ENCODE measurements at places on chromosomes 3 and 15.

DNA sequence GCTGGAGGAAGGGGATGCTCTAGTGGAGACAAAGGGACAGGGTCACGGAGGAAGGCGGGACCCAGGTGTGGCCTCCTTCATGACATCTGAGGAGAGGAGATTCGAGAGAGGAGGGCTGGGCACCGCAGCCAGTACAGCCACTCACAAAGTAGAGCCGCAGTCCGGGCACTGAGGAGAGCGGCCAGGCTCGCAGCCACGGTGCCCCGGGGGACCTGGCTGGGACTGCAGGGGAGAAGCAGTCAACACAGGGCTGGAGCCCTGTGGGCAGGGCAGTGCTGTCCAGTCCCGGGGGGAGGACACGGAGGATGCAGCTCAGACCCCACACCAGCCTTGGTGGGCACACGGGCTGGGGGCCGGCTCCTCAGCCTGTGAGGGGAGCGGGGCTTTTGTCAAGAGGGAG, 40.3 kb downstream of the HMCES start:
- no peak for DNase-seq

- DNase-seq, result no peak
Measured at GRCh38 chr3:39133822-39134221, 19.6 kb downstream of the CSRNP1 start.

DNA sequence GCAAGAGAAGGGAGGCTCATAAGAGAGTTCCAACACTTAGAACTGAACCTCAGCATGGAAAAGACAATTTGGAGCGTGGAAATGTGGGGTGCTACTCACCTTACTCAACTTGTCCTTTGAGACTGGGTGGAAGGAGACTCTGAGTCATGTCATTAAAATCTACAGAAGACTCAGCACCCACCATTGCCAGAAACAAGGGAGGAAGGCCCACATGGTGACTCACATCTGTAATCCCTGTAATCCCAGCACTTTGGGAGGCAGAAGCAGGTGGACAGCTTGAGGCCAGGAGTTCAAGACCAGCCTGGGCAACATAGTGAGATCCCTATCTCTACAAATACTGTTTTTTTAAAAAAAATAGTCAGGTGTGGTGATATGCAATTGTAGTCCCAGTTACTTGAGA, 161.9 kb upstream of the UBE3A start:
- DNase-seq, result peak; percentile 23

DNA sequence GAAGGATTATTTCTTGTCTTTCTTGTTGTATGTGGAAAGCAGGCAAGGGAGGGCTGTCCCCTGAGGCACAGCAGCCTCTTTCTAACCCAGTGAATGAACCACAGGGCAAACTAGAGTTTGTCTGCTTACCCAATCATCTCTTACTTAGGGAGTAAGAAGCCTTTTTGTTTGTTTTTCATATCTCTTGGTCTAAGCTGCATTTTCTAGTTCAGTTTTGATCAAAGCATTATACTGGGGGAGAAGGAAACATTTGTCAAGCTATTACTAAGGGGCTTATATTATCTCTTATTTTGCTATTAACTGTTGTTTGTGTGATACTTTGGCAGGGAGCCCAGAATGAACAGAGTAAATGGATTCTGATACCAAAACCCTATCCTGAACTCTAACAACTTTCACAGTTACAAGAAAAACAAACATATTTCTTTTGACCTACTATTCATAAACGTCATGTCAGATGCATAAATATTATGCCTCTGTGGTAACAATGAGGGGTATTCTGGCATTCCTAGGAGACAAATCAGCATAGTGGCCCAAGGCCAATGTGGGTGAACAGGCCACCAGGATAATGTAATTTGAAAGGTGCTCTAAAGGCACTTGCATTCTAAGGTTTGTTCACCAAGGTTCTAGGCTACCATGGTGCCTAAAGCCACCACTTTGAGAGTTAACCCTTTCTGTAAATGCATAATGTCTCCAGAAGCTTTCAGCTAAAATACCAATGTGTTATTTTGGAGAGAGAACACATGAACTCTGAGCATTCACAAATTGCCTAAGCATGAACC, 271.6 kb upstream of the ZPLD1 start:
- peak; percentile 86 for DNase-seq

GRCh38 chr3:31960793-31961431, 20.1 kb downstream of the OSBPL10 start:
- peak; percentile 92 for DNase-seq

GRCh38 chr3:183491109-183491922, 62.9 kb upstream of the MCF2L2 start:
- no peak for DNase-seq
